ENCODE measurements at places on chromosomes 7 and 10. TPM values are rescaled to one million over a fixed set of nuclear protein-coding genes. Genes with fewer than 3 reads are reported as not detected.

Gene COL13A1
- not detected for total RNA-seq

DNA sequence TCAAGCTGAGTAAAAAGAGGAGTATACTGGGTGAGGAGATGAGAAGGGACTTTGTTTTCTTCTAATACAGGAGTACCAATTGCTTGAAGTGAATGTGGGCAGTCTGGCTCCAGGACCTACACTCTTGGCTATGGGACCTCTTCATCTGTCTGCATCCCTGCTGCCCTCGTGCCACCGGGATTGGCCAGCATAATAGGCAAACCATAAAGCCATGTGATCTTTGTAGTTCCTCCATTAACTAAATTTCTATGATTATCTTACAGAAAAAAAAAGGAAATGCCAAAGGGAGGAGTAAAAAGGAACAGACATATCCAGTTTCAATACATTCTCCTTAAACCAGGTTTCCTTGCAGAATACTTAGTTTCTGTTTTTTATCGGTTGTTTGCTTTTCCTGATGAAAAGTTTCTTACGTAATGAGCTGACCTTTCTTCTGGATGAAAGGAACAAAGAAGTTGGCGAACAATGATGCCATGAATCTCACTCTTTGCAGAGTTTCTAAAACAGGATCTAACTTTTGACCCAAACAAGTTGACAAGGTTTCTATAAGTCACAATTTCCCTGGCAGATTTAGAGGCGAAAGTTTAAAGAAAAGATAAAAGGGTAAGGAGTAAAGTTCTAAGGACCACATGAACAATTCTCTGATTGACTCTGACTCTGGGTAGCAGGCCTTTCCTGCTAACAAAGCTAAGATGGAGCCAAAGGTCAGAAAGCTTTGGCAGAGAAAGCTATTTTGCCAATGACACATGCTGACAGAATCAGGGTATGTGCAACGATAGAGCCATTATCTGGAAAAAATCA lies 54.1 kb downstream of the LAMB1 start:
- DNase-seq, result no peak

DNA sequence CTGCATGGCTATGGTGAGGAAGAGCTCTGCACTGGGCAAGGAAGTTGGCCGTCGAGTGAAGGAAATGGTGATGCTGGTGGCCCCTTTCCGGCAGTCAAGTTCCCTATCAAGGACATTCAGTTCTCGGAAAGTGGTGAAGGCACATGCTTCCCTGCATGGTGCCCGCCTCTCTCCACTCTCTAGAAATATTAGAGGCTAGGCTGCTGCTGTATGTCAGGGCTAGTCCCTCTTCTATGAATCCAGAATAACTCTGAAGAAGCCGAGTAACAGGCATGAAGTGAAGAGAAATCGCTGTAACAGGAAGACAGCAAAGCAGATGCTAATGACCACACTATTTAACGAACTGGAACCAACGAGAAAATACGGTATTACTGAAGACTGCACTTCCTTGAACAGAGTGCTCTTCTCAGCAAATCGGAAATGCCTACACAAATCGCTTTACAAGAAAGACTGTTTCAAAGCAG lies 5.4 kb downstream of the IDI1 start:
- DNase-seq, result peak; percentile 61

Gene SEMA4G
- total RNA-seq, result 36.3 TPM

GRCh38 chr7:38825721-38826440 lies 83.1 kb downstream of the VPS41 start:
- no peak for DNase-seq

GRCh38 chr7:39691821-39692220 lies 68.4 kb downstream of the RALA start:
- no peak for DNase-seq

Gene RSPH10B
- 0.92 TPM for total RNA-seq

Measured in right lobe of liver (tissue), 6 donors.